ENCODE measurements at places on chromosomes 12 and 14.

GRCh38 chr14:100784523-100785337, 41.2 kb upstream of the MEG3 start:
- DNase-seq: no peak

DNA sequence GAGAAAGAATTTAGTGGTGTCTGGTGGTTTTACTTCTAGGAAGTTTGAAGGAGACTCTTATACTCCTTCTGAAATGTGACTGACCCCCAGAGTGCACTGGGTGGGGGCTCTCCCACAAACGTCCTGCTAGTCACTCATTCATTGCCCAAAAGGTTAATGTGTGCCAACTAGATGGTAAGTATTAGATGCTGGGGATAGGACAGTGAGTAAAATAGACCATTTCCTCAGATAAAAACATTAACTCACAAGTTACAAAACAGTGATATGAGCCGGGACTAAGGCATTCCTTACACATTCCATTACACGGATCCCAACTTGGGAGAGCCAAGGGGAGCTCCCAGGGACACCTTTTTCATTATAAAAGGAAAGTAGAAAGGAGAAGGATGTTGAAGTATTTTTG, 185.1 kb downstream of the ATXN7L3B start:
- DNase-seq: no peak

GRCh38 chr14:89550821-89551220, 133.8 kb upstream of the FOXN3 start:
- no peak for DNase-seq

DNA sequence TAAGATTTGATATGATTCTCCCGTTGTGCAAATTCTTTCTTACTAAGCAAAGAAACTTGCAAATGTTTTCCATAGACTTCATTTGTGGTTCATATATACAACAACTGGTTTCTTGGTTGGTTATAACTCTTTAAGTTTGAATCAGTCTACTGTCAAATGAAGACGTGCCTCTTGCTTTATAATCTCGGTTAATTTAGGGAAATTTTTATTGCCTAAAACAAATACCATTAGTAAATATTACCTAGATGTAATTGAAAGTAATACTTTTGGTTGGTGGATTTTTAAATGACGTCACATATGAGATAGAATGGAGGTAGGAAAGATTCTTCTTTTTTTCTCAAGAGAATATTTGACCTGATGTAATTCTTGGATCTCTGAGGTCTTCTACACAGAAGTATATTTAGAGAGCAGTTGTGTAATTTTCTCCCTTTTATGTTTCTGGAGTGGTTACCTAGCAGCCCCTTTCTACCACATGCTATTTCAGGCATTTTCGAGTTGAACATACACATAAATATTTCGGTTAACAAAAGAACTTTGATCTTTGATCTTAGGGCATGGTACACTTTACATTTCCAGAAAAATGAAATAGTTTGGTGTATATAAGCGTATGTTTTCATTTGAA, 1.7 kb downstream of the ATF7IP start:
- DNase-seq: peak; percentile 42
